ENCODE measurements at places on chromosomes 16 and 17.

- no peak for DNase-seq
Measured at GRCh38 chr17:38906460-38907228, 18.8 kb upstream of the LASP1NB start.

DNA sequence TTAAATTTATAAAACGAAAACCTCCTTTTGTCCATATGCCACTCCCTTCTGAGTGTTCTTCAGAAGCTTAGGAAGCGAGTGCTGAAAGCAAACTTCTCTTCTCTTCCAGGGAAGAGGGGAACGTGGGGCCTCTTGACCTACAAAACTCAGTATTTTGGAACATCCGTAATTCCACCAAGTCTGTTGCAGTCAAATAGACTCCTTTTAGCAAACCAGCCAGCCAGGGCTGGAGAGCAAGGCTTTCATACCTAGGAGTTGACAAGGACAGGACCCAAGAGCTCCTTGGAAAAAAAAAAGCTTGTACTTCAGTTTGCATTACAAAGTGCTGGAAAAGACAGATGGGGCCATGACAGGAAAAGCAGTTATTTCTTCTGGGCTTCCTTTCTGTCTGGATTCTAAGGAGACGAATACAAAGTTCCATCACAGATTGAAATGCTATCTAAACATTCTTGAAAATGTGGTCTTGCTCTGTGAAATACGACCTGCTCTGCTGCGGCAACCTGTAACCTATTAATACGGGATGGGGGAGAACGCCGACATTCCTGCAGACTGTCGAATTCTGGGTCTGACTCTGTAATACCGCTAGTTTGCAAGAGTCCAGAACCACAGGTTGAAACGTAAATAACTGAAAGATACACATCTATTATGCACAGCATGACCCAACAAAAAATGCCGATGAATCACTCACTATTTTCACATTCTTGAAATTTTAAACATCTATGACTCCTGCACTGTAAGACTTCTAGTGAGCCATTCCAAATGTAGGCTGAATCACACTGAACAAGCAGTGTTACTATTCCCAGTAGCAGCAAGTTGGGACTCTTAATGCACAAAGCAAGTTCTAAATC is 20.6 kb downstream of the VPS53 start:
- no peak for DNase-seq

DNA sequence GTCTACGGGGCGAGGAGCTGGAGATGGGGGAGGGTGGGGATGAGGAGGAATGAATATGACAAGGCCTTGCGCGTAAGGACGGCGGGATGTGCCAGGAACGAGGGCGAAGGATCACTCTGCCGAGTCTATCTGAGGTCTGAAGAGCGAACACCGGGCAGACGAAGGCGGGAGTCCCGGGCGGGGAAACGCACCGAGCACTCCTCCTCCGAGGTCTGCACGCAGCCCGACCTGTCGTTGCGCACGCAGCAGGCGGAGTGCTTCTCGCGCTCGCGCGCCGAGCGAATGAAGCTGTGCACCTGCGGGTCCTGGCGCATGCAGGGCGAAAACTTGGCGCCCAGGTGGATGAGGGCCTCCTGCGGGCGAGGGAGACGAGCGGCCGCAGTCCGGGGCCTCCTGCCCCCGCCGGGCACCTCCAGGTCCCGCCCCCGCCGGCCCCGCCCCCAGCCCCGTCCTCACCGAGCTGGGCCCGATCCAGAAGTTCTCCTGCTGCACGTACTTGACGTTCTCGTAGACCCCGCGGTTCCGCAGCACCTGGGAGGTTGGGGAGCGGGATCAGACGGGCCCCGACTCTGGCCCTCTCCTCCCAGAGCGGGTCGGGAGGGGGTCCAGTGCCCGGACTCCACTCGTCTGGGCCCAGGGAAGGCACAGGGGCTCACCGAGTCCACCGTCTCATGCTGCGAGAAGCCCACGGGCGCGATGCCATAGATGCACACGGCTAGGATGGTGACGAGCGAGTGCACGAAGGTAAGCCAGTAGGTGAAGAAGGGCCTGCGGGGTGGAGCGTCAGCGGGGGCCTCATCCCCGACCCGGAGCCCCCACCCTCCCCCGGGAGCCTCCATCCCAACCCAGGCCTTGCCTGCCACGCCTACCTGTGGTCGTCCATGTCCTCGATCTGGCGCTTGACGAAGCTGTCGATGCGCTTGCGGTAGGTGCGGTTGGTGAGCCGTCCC is 7.6 kb downstream of the SNRNP25 start:
- DNase-seq: no peak

DNA sequence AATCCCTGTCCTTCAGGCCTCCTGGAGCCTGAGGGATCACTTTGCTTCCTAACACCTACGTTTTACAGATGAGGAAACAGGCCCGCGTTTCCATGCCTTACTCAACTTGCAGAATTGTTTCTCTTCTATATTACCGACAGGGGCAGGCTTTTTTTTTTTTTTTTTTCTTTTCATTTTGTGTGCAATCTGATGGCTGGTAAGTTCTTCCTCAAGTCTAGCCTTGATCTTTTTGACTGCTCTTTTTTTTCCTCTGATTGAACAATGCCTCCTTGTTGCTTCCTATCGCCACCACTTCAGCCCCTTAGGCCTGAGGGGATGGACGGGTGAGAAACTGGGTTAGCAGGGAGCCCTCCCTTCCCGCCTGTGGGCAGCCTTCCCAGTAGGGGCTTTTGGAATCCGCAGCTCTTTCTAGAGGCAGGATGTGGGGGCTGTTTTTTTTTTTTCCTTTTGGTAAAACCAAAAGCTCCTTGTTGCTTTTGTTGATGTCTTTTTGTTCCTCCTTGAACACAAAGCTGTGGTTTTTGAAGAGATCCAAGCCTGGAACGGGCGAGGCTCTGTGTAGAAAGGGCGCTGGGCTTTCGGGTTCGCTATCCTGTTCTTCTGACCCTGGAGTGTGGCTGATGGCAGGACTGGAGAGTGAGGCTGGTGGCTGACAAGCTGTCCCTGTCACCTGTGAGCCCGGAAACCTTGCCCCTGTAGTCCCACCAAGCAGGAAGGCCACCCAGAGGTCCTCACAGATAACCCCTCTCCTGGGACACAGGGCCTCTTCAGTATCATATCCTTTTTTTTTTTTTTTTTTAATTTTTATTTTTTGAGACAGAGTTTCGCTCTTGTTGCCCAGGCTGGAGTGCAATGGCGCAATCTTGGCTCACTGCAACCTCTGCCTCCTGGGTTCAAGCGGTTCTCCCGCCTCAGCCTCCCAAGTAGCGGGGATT is 14.0 kb downstream of the LASP1 start:
- no peak for DNase-seq

DNA sequence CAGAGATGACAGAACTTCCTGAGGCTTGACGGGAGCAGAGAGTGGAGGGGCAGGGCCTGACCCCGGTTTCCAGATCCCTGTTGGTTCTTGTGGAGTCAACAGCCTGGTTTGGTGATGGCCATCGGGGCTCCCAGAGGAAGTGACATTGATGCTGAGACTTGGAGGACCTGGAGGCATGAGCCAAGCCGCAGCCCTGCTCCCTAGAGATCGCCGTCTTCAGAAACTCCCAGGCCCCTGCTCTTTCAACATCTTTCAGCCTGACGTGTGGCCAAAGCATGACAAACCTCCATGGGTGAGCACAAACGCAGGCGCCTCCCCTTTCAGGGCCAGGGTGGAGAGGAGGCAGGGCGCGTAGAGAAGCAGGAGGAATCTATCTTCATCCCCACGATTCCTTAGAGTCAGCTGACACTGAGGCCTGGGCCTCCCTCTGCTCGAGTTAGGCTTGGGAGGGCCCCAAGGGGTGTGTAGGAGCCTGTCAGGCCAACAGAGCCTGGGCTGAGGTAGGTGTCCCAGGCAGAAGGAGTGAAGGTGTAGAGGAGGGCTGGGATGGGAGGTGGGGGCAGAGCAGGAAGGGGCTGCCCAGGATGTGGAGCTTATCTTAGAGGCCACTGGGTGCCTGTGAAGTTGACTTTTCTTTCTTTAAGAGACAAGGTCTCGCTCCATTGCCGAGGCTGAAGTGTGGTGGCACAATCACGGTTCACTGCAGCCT is 56.1 kb upstream of the MED9 start:
- no peak for DNase-seq

DNA sequence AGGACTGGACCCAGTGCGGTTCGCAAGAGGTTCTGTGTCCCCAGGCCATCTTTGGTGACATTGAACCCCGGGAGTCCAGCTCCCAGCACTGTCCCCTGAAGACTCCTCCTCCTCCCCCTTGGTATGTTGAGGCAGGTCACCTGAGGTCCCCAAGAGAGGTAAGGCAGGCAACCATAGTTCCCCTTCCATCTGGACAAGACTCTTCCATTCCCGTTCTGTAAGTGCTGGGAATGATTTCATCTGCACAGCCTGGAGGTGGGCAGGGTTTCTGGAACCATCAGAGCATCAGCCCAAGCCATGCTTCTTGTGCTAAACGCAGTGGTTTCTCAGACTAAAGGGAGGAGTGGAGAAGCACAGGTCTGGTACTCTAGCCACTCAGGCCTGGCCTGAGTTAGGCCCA is 24.9 kb downstream of the COPZ2 start:
- DNase-seq: no peak

DNA sequence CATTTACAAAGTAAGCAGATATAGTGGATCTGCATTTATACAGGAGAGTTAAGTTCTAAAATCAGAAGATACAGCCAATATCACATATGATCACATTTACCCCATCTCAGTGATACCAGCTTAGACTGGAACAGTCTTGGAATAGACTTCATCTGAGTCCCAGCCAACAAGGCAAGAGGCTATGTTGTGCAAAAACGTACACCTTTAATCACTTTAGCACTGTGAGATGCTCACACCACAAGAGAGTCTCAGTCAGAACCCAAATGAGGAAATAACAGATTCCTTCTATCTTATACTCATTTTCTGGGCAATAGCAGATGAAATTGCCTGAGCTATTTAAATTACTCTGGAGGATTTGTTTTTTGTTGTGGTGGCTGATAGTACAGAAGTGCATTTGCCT is 145.6 kb downstream of the ANKFN1 start:
- no peak for DNase-seq

DNA sequence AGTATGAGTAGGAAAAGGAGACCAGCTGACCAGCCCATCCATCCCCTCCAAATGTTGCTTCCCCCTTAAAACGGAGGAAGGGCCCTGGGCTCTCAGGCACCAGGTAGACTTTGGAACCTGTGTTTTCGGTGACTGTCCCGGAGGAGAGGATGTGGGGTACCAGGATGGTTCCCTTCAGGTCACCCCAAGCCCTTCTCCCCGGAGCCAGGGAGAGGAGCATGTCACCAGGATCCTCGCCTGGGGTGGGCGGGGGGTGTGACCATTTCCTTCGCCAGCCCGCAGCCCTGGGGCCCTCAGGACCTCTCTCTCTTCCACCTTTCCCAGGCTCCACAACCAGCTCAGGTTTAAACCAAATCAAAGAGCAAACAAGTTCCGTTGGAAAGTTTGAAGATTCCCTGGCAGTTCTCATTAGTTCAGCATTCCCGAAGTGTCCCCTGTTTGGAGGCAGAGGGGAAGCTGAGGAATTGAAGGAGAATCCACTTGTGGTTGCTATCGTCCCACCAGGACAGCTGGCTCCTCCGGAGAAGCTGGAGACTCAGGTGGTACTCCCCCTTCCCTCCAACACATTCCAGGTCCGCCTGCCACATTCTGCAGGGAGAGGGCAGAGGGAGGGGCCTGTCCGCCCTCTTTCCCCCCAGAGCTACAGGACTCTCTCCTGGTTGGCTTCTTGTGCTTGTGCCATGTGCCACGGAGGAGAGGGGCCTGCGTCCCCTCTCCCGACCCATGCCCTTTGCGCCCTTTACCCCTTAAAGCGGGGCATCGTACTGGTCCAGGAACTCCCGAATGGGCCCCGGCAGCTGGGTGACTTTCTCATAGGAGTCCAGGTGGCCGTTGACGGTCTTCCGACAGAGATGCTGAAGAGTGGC is 2.0 kb downstream of the SOCS3 start:
- no peak for DNase-seq

GRCh38 chr17:82205720-82206508 is 6.7 kb downstream of the CCDC57 start:
- DNase-seq: peak; percentile 41

- no peak for DNase-seq
Measured at GRCh38 chr16:56423584-56424403, 1.6 kb downstream of the AMFR start.

- no peak for DNase-seq
Measured at GRCh38 chr17:45813048-45813725, 29.1 kb downstream of the CRHR1 start.

GRCh38 chr16:84024854-84025253 is 17.7 kb downstream of the SLC38A8 start:
- no peak for DNase-seq

DNA sequence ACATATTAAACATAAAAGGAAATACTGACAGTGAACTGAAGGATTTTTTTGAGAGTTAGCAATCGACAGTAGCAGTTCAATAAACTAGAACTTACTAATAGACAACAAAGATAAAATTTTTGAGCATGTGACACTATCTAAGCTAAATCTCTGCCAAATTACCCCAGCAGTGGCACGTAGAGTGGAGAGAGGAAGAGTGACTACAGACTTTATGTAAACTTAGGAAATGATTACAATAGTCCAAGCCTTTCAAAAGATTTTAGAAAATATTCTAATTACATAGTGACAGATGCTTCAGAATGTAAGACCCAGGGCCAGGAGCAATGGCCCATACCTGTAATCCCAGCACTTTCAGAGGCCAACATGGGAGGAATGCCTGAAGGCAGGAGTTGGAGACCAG is 52.4 kb downstream of the CFDP1 start:
- DNase-seq: no peak

DNA sequence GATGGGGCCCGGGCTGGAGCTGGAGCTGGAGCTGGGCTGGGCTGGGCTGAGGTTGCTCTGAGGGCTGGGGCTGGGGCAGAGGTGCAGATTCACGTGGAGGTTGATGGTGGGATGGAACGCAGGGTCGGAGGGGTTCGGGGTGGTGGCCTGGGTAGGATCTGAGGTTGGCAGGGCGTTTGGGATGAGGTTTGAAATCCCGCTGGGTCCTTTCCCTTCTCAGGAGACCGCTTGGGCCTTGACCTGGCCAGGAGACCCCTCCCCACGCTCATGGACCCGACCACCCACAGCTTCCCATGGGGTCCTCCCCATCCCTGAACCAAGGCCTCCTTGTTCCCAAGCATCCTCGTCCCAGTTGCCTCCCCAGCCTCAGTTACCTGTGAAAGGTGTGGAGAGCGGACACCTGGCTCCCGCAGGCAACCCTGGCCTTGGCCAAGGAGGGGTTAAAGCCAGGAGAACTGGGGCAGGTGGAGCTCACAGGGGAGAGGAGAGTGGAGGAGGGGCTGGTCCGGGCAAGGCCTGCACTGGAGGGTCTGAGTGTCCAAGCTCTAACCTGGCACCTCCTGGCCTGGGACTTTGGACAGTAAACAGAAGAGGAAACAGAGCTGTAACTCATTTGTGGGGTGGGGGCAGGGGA is at the start of gene ASGR2:
Gene ASGR2 (minus strand): TSS at position 582 of the 634 bp plus-strand sequence. CDS start 582 bp downstream, outside the sequence.
- DNase-seq: no peak

GRCh38 chr17:19361944-19362276 is 613 bp downstream of the B9D1 start:
- DNase-seq: no peak

GRCh38 chr16:78727536-78727935 is 628.1 kb downstream of the WWOX start:
- DNase-seq: no peak

All from NCI-H1417 treated with DMSO at 0.1 percent for 48 hours (cell line).